ENCODE measurements at places on chromosomes 2 and 18.

GRCh38 chr2:158128168-158128973 is 26.7 kb downstream of the UPP2 start:
- no peak for DNase-seq

DNA sequence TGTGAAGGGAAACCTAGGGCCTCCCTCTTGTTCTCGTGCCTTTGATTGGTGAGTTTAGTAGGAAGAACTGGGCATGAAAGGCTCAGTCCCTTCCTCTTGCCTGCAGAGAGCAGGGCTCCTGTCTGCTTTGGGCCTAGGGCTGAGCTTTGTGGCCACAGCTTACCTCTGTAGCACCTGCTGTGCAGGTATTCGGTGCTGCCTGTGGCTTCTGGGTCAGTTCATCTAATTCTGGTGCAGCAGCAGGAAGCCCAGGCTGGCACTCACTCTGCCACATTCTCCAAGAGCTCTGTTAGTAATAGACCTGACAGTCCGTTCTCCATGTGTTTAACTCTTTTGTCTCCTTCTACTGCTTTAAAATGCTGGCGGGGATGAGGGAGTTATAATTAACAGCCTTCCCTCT is 96.5 kb downstream of the DLGAP1 start:
- DNase-seq: no peak

GRCh38 chr2:106085181-106085940 is 108.7 kb downstream of the UXS1 start:
- no peak for DNase-seq

GRCh38 chr18:77124452-77124922 is 8.1 kb downstream of the MBP start:
- no peak for DNase-seq

DNA sequence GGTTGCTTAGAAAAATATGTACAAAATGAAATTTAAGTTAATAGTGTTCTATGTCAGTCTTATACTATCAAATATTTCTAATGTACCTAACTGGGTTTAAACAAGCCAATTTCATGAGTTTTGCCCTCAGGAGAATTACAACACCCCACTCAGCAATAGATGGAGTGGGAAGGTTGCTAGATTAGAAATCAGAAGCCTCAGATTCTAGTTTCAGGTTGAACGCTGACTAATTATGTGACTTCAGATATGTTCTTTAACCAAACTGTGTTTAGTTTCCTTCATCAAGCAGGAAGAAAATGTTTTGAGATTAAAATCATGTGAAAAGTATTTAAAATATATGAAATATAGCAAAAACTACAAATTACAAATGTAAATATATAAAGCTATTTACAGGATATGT is 133.8 kb upstream of the KCNH7 start:
- no peak for DNase-seq

GRCh38 chr2:100268986-100269385 is 53.3 kb downstream of the LONRF2 start:
- no peak for DNase-seq

DNA sequence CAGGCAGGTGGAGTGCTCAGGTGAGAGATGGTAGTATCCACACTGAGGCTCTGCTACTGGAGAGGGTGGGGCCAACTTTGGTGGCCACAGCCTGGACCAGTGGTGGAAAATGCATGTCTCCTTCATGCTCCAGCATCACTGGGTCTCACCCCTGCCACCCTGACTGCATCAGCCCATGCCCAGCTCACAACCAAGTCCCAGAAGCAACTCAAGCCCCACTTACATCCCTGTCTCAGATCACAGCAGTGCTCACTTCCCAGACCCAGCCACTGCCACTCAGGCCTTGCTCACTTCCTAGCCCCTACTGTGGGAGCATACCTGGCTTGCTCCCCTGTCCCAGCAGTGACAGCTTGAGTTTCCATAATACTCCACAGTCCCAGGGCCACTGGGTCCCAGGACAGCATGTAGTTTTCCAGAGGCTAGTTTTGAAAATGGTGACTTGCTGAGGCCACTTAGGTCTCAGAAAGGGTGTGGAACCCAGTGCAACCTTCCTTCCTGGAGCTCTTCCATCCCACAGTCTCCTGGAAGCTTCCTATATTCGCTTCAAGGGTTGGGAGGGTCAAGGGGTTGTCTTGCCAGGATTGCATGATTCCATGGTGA is 58.8 kb downstream of the GPC1 start:
- DNase-seq: no peak
